Activated CD4-positive, alpha-beta T cell treated with anti-CD3 and anti-CD28 coated beads, Interleukin-2, amount 50 U/mL, for 4 hours (primary cell): ENCODE measurements at places on chromosomes 3 and 15.

- DNase-seq: no peak
Measured at GRCh38 chr3:46527239-46527638, 29.5 kb downstream of the RTP3 start.

- DNase-seq: no peak
Measured at GRCh38 chr3:155656466-155656865, 88.4 kb downstream of the PLCH1 start.

DNA sequence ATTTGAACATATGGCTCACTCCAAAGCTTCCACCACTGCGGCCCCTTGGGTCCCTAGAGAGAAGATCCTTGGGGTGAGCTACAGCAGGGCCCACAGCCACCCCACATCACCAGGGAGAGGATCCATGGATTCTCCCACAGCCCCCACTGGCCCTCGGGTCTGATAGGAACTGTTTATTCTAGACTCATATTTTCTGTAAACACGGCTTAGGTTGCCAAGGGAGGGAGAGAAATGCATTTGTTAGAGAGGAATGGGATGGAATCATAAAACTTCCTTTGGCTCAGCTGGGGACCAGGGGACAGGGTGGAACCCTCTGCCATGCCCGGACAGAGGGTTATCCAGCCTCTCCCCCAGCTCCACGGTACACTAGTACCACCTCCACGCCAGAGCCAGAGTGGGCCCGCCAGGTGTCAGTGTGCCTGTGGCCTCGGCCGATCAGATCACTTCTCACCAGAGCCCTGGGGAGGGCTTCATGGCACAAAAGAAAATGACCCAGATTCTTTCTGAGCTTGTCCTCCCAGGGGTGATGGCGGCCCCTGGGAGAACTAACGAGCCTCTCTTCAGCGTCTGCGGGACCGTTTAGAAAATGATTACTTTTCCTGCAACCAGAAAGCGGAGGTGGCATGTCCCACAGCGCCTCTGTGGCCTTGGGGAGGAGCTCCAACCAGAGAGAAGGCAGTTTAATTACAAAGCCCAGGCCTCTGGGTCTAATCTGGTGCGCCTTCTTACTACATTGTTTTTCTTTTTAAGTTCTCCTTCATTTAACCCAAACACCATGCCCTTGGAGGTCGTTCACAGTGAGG is 33.7 kb downstream of the ADCY5 start:
- DNase-seq: no peak

GRCh38 chr3:182514236-182514964 is 278.9 kb upstream of the ATP11B start:
- no peak for DNase-seq

DNA sequence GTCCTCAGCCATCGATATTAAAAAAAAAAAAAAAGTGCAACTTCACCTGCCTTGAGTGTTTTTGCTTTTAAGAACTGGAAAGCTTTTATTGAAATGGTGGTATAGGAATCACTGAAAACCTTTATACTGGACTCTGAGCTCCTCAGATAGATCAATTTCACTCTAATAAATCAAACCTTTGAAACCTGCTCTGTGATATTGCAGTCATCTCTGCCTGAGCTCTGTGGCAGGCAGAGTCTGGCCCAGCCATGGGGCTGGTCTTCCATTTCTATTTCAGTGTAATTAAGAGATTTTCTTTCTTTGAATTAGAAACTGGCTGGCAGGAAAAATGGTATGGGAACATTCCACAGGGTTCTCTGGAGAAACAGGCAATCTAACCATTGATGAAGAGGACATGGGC is 762.5 kb downstream of the AGBL1 start:
- no peak for DNase-seq

DNA sequence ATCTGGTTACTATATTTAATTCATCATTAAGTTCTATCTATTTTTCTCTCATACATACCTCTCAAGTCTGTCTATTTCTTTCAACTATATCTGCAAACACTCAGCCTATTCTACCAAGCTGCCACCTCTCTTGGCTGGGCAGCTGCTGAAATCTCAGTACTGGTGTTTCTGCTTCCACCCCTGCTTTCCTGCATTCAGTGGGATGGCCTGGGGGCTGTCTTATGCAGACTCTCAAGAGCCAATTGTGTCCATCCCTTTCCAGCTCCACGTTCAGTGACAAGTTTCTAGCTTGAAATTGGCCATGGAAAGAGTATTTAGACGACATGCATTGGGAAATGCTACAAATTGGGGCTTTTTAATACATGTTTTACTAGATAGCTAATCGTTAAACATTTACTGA is 378.4 kb upstream of the DPPA4 start:
- no peak for DNase-seq

DNA sequence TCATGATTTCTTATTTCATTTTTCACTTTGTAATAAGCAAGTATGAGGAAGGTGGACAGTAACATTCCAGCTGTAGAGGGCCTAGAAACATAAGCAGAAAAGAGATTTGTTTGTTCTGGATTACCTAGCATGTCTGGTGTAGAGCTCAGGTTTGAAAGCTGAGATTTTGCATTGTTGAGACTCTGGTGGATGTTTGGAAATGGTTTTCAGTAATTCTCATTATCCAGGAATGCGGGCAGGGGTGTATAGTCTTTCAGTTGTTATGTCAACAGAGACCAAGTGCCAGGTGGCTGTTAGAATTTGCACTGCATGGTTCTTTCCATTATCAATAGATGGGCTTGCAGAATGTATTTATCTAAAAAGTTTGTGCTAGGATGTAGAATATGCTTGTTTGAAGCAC is 10.9 kb downstream of the GPD1L start:
- DNase-seq: no peak

DNA sequence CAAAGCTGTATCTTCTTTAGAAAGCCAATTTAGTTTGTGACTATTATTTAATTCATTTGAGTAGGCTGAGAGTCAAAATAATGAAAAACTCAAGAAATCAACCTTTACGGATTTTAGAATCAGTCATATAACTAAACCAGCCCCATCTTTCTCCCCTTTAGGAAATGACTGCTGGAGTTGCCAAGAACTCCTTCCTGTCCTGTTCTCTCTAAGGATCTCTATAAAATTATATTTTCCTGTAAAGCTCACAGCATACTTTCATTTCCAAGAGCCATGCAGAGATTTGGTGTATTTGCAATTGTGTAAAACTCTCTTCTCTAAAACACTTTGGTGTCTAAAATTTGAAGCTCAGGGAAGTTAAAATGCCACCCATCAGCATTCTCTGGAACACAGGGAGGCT is 323.4 kb upstream of the GBE1 start:
- no peak for DNase-seq

DNA sequence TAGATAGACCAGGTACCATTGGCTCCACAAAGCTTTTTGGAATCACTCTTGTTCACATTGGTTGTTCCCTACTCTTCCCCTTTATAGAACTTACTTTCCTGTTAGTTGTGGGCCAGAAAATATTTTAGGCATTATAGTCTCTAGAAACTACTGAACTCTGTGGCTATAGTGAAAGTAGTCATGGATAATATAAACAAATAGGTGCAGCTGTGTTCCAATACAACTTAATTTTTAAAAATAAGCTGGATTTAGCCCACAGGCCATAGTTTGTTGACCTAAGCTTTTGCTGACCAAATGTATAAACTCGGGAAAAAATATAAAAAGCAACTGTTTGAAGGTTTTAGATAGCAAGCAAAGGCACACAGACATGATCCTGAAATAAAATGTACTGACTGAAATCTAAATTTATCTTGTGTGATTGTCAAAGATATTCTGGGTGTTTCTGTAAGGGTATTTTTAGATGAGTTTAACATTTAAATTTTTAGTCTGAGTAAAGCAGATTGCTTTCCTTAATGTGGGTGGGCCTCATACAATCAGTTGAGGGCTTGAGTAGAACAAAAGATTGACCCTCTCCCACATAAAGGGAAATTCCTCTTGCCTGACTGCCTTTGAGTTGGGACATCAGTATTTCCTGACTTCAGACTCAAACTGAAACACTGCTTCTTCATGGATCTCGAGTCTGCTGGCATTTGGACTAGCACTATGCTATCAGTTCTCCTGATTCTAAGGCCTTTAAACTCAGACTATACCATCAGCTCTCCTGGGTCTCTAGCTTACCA is 13.2 kb downstream of the IQCB1 start:
- DNase-seq: no peak

DNA sequence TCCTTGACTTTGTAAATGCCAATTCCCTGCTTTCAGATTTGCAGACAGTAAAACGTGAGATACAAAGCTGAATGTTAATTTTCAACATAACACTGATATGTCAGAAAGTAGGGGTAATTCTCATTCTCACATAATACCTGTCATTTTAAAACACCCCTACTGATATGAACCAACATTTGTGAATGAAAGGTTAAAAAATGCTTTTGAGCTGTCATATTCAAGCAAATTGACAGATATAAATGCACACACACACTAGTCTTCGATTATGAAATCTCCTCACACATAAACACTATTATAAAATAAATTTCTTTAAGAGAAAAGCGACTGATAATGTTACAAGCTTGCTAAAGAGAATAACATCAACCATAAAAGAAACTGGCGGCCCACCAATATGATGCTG is 128.8 kb downstream of the PEAK1 start:
- no peak for DNase-seq

GRCh38 chr3:128498127-128498626 is 5.2 kb upstream of the GATA2 start:
- DNase-seq: no peak

DNA sequence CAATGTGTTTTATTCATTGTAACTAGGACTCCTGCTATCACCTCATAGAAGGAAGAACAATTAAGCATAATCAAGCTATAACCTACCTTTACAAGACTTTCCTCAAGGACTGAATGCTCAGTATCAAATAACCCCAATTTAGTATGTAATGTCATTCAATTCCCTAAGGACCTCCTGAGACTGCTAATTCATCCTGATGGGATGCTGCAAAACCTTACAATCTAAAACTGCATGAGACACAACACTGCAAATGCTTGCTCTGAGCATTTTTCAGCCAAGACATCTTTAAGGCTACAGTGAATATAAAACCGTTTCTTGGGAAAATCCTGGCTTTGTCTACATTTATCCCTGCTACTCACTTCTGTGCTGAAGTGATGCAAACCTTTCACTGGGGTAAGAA is 69.9 kb downstream of the RYK start:
- no peak for DNase-seq
